ENCODE measurements at places on chromosomes 5 and 9. TPM values are rescaled to one million over a fixed set of nuclear protein-coding genes. Genes with fewer than 3 reads are reported as not detected.

The TNFSF8 gene
- 44.2 TPM for total RNA-seq

DNA sequence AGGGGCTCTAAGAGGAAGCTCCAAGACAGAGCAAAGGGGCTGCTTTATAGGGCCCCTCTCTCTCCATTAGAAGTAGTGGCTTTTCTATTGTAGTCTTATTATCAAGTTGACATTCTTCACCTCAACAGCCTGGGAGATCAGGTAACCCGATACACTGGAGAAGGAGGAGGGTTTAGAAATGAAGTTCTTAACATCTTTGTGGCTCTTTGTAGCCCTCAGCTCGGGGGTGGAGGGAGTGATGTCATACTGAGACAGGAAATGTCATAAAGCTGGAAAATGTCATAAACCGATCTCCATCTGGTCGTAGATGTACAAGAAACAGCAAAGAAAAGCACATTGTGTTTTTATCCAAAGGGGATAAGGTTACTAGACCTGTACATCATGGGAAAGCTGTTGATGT lies 17.9 kb downstream of the PDZD2 start:
- no peak for DNase-seq

The PITX1 gene
- total RNA-seq, result not detected

The SAXO1 gene
- 0.29 TPM for total RNA-seq

The SLIT3 gene
- total RNA-seq, result not detected

- no peak for DNase-seq
These were observed 637.2 kb upstream of the GRAMD2B start for GRCh38 chr5:125786021-125786420.

The TMEM232 gene
- 2.2 TPM for total RNA-seq

All from CD4-positive, alpha-beta memory T cell (primary cell).